ENCODE measurements at places on chromosomes 3 and 15.
A peak's percentile ranks its signal among the peaks of the same experiment; 100 is the strongest.

GRCh38 chr15:76576523-76577279 lies 240.1 kb downstream of the ISL2 start:
- DNase-seq: no peak

- DNase-seq: no peak
These were observed 226.8 kb downstream of the NTRK3 start for GRCh38 chr15:88029696-88030095.

- DNase-seq: peak; percentile 59
These were observed 718 bp downstream of the SPG11 start for GRCh38 chr15:44662478-44663409.

DNA sequence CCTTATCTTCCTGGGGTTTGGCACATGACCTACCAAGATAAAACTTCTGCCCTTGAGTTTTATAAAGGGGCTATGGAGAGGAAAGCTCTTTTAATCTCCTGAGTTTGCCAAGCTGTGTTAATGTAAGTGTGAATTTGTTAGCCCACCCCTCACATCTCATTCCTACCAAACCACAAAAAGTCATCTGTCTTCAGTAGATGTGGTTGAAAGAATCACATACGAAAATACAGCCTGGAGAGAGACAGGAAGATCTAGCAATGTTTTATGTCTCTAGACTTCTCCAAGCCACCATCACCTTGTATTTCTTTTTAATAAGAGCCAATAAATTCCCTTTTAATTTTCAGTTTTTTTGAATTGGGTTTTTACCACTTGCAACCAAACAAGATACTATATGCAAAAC lies 68.9 kb upstream of the ZNF280D start:
- DNase-seq: no peak

DNA sequence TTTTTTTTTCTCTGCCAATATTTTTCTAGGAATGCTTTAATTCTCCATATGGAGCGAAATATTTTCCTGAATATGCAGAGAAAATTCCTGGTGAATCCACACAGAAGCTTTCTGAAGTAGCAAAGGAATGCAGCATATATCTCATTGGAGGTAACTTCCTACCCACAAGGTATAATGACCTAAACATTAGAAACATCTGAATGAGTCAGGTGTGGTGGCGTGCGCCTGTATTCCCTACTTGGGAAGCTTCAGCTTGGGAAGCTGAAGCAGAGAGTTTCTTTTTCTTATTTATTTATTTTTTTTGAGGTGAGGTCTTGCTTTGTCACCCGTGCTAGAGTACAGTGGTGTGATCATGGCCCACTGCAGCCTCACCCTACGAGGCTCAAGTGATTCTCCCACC lies 5.2 kb downstream of the NIT2 start:
- no peak for DNase-seq

GRCh38 chr3:140441006-140441405 lies 236.9 kb upstream of the TRIM42 start:
- no peak for DNase-seq

DNA sequence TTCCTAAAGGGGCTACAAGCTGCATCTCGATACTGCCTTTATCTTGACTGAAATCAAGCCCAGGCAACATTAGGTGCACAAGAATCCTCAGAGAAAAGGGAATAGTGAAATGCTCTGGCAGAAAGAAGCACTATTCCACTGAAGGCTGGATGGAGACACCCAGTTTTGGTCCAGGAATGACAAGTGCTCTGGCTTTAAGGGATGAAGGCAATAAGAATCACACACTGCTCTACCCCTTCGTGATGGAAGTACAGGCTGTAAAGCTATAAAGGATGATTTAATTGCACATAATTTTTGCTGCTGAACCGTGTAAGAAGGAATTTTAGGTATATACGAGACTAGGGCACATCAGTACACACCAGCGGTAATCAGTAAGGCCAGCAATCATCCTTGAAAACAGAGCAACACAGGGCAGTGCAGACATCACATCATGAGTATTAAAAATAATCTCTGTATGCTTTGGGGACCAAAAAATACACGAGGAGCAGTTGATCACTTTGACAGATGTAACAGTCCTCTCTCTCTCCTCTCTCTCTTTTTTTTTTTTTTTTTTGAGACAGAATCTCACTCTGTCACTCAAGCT lies 414.6 kb upstream of the TBL1XR1 start:
- DNase-seq: no peak

GRCh38 chr15:85760531-85761371 lies 34.0 kb downstream of the KLHL25 start:
- no peak for DNase-seq

- DNase-seq: no peak
These were observed 14.2 kb downstream of the CHRM5 start for GRCh38 chr15:33982516-33982915.

- no peak for DNase-seq
These were observed 4.3 kb downstream of the ISL2 start for GRCh38 chr15:76340803-76341365.

GRCh38 chr3:106447723-106448301 lies 579.0 kb upstream of the CBLB start:
- no peak for DNase-seq

- no peak for DNase-seq
These were observed 20.8 kb downstream of the STAG1 start for GRCh38 chr3:136731274-136731884.

GRCh38 chr3:58419780-58420507 lies 13.7 kb downstream of the PDHB start:
- DNase-seq: no peak
